ENCODE measurements at places on chromosomes 6 and 20.
A peak's percentile ranks its signal among the peaks of the same experiment; 100 is the strongest.

- no peak for DNase-seq
Measured at GRCh38 chr6:14058735-14059134, 58.8 kb upstream of the CD83 start.

DNA sequence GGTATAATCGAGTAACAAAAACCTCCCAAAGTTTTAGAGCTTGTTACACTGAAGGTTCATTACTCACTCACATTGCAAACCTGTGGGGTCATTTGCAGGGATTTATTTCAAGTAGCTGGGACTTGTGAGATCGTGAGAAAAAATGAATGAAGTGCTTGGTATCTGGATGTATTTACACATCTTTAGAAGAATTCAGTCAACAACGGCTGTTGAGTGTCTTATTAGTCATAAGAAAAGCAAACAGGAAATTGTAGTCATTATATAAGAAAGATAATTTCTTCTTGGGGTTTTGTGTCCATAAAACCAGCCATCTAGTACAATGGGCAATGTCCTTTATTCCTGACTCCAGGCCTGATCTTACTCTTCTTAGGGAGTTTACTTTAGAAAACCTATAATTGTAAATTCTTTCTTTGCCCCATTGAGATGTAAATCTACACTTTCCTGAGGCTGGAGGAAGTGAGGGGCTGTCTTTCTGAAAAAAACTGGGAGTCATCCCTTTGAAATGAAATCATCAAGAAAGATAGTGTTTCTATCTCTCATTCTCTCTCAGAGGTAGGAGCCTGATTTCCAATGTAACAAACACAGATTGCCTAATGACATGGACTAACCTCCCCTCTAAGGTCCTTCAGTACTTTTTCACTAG is 202.5 kb upstream of the ASCC3 start:
- no peak for DNase-seq

GRCh38 chr20:19009081-19009688 is 195.6 kb downstream of the SCP2D1 start:
- DNase-seq = no peak

- no peak for DNase-seq
Measured at GRCh38 chr6:37426945-37427510, 6.0 kb upstream of the CMTR1 start.

DNA sequence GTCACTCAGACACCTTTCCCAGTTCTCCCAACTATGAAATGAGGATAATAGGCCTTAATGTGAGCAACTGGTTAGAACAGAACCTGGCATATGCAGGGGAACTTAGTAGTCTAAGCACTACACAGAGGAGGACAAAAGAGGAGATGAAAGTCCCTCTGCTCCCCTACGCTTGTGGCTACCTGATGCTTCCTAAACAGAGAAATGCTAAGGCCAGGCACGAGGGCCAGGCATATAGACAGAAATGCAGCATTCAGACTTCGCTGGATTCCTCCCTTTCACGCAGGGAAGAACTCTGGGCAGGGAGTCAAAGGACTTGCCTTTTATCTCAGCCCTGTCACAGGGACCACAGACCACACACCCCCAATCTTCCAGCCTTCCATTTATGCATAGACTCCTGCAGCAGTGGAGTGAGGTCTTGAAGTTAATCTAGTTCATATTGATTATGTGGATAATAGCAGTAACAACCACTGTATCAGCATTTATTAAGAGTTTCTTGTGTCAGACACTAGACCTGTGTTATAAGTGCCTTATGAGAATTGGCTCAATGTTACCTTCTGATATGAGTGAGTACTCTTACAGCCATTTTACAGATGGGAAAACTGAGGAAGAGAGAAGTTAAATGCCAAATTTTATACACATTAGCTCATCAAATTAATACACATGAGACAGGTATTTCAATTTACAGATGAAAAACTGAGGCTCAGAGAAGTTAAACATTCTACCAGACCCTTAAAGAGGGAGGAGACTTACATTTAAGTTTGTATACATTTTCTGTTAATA is 27.0 kb upstream of the TRAF3IP2 start:
- no peak for DNase-seq

DNA sequence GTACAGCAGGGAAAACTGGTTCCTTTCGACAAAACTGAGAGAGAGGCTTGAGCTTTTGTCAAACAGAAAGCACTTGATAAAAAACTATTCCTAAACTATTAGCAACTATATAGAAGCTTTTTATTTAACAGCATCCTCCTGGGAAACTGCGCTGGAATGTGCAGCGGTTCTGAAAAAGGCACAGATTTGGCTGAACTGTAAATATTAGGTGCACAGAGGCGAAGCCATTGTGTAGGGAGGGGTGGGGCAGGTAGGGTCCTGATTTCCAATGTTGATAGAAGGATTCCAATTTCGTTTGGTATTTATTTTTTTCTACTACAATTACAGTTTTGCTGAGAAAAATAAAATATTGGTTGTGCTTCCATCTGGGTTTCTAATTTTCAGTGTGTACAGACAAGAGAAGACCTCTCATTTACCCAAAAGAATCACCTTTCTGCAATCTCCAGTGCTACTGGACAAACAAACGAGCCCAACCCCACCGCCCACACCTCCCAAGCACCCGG is 698 bp upstream of the SH3BGRL2 start:
- DNase-seq = no peak

DNA sequence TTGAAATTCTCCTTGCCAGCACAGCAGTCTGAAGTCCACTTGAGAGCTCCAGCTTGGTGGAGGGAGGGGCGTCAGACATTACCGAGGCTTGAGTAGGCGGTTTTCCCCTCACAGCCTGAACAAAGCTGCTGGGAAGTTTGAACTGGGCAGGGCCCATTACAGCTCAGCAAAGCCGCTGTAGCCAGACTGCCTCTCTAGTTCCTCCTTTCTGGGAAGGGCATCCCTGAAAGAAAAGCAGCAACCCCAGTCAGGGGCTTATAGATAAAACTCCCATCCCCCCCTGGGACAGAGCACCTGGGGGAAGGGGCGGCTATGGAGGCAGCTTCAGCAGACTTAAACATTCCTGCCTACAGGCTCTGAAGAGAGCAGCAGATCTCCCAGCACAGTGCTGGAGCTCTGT is 325.3 kb downstream of the GJA1 start:
- no peak for DNase-seq

- DNase-seq = no peak
Measured at GRCh38 chr6:19983374-19983773, 146.2 kb downstream of the ID4 start.

GRCh38 chr6:135212935-135213334 is 31.8 kb downstream of the MYB start:
- DNase-seq = no peak

DNA sequence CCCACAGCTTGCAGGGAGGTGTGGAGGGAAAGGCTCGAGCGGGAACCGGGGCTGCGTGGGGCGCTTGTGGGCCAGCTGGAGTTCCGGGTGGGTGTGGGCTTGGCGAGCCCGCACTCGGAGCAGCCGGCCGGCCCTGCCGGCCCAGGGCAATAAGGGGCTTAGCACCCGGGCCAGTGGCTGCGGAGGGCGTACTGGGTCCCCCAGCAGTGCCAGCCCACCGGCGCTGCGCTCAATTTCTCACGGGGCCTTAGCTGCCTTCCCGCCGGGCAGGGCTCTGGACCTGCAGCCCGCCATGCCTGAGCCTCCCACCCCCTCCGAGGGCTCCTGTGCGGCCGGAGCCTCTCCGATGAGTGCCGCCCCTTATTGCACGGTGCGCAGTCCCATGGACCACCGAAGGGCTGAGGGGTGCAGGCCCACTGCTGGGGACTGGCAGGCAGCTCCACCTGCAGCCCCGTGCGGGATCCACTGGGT is 1242.2 kb upstream of the EYS start:
- DNase-seq = no peak

DNA sequence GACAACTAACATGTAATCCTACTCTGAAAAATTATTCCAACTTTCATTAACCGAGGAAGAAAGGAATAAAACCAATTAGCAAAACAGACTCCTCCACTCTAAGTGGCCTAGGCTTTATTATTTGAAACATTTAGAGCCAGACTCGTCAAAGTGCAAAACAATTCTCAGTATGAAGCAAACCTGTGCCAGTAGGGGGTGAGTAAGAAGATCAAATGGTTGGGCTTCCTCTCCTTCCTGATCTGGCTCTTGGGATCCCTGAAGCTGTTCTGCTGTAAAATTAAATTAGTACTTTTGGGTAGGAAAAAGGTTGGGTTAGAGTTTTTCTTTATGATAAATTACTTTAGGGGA is 177.6 kb upstream of the MAN1A1 start:
- DNase-seq = no peak

GRCh38 chr6:14787250-14787649 is 458.6 kb upstream of the JARID2 start:
- DNase-seq = no peak

GRCh38 chr6:13762611-13763441 is 51.2 kb upstream of the RANBP9 start:
- no peak for DNase-seq

- DNase-seq = no peak
Measured at GRCh38 chr20:60525397-60525796, 567.2 kb downstream of the CDH26 start.

- peak; percentile 67 for DNase-seq
Measured at GRCh38 chr20:43959079-43959919, 44.6 kb downstream of the TOX2 start.

DNA sequence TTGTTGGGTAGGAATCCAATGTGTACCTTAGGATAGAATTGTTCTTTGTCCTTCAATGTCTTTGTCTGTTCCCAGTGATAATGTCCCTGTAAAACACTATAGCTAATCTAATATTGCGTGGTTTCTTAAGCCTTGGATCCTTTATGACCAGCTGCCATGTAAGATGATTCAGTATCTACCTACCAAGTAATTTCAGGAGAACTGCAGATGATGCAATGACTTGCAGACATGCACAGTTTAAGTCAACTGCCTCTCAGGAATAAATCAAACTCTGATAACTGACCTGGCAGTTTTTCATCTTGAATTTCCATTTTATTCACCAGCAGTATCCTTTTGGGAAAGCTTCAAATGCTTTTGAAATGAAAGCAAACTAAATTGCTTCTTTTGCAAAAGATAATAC is 157.8 kb downstream of the TPBG start:
- DNase-seq = no peak

GRCh38 chr6:151627689-151628444 is 134.1 kb downstream of the CCDC170 start:
- no peak for DNase-seq

GRCh38 chr20:3559637-3560036 is 88.8 kb downstream of the ATRN start:
- DNase-seq = no peak

GRCh38 chr6:87938287-87938686 is 109.4 kb upstream of the SPACA1 start:
- DNase-seq = no peak

- DNase-seq = no peak
Measured at GRCh38 chr6:143112084-143112768, 51.5 kb downstream of the AIG1 start.

DNA sequence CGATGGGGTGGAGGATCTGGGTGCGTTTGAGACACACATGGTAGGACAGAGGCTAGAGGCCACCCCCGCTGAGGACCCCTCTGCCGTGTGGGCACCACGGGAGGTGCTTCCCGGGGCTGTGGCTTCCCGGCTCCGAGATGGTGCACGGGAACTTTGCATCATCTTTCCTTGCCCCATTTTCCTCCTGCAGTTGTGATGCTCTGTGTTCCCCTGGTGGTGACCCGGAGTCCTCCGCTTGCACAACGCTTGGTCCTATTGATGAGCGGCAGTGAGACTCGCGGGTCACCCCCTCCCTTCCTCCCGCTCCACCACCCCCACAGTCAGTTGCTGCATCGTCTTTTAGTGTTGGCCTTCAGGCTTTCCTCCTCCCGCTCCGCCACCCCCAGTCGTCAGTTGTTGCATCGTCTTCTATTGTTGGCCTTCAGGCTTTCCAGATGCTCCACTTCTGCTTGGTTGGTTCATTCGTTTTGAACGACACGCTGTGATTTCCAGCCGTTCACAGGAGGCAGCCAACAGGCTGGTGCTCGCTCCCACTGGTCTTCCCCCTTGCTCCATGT is 37.3 kb downstream of the PYGB start:
- DNase-seq = no peak

DNA sequence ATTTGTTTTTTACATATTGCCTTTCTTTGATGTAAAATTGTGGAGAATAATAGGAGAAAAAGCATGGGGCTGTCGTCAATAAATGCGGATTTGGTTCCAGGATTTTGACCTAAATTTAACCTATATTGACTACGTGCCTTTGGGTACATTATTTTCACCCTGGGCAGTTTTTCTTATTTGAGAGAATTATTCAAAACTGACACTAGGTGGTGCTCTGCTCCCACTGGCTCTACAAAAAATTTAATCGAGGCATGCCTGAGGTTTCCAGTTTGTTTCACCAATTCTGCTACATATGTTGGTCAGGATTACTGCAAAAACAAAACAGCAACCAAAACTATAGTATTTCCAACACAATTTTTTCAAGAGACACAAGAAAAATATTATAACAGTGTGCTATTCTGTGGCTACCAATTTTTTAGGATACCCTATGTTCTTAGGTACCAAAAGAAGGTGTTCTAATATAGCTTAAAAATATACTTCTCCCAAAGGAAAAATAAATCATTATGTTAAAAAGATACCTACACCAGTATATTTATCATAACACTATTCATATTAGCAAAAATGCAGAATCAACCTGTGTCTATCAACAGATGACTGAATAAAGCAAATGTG is 48.6 kb upstream of the FABP7 start:
- peak; percentile 23 for DNase-seq

GRCh38 chr6:102742028-102742427 is 1348.5 kb downstream of the GRIK2 start:
- no peak for DNase-seq

GRCh38 chr6:131524695-131525336 is 48.2 kb upstream of the ARG1 start:
- no peak for DNase-seq

GRCh38 chr6:133290930-133291329 is 49.8 kb downstream of the EYA4 start:
- DNase-seq = no peak

DNA sequence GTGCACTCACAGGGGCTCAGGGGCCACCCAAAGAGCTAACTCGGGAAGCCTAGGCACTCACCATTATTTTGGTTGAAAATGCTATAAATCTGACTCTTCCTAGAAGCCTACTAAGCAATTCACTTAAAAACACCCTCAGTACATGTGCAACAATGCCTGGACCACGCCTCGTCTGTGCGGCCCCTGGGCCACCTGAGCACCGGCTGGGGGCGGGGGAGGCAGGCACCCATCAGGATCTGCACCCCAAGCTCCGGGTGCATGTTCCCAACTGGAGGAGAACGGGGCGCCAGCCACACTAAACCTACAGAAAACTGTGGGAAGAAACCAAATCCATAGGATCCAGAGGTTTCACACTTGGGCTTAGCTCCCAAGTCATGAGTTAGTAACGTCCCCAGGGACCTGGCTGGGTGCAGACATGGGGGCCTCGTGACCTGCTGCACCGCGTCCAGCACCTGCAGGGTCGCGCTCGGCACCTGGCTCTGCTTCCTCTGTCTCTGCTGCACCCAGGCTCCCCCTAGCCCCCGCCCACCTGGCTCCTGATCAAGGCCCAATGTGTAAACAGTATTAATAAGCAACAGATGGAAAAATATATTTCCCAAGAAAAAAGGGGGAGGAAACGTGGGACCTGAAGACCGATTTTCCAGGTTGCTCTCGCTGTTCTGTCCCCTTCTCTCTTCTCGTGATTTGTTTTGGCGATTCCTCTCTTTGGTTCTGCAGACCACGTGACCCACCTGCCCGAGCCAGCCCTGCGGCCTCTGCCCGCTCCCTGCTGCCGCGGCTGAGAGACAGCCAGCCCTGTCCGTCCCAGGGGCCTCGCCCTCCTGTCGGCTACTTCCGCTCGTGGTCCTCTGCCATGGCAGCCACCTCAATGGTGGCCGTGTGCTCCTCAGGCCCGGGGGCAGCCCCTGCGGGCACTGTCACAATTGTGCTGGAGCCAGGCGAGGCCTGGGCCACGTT is 15.5 kb upstream of the HELZ2 start:
- no peak for DNase-seq
